ENCODE measurements at places on chromosomes 4 and X.

DNA sequence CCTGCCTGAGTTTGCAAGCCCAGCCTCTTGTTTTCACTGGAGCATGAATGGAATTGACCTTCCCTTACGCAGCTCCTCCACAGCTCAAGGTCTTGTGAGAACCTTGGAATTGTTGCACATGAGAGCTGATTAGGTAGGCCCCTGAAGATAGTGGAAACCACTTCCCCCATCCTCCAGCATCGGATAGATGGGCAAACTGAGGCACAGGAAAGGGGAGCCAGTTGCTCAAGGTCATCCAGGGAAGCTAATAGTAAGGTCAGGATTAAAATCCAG lies 27.2 kb downstream of the PJA1 start:
- DNase-seq = no peak

DNA sequence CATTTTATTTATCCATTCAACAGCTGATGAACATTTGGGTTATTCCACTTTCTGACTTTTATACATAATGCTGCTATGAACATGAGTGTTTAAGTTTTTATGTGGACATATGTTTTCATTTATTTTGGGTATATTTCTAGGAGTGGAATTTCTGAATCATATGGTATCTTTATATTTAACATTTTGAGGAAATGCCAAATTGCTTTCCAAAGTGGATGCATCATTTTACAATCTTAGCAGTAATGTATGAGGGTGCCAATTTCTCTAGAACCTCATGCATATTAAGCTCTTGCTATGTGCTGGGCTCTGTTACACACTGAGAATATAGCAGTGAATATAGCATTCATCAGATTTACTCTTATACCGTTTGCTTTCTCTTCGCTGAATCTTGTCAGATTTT lies 983.7 kb downstream of the STIM2 start:
- no peak for DNase-seq

DNA sequence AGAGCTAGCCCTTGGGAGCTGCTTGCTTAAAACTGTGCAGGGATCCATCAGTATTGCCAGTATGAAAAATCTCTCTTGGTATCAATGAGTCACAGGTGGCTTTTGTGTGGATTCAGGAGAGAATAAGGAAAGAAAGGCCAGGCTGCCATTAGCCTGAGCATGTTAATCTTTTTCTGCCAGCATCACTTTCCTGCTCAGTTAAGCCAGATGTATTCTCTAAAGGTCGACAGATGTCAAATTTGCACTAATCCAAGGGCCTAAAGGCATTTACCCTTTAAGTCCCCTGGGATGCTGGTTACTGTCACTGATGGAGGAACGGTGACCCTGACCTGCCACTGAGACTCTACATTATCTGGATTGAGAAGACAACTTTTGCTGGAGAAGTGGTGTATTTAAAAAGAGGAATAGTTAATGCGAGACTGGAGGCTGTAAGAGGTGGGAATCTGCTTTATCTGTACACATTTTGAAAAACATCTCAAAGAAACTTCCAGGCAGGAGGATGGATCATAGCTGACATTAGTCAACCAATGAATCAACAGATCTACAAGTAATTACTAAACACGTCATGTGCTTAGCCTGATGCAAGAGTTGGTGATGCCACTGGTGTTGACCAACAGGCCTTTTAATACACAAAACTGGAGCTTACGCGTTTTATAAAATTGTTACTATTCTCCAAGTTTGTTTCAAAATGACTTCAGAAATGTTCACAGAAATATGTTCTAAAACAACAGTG lies 241.4 kb upstream of the ANXA3 start:
- DNase-seq = no peak

DNA sequence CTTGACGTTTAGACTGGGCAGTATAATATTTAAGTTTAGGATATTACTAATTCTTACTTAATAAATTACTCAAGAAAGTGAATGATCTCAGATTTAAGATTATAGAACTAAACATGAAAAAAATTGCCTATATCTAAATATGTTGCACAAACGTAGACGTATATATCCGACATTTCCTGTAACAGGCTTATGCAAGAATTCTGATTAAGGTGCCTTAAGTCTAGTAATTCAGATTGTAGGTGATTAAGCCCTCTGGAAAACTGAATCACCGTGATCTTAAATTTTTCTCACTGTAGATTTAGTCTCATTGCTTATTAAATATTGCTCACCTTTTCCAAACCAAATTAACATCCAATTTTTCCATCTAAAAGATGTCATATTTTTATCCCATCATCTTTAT lies 24.0 kb downstream of the ATXN3L start:
- no peak for DNase-seq

GRCh38 chr4:55554453-55555030 lies 7.8 kb upstream of the CLOCK start:
- no peak for DNase-seq

DNA sequence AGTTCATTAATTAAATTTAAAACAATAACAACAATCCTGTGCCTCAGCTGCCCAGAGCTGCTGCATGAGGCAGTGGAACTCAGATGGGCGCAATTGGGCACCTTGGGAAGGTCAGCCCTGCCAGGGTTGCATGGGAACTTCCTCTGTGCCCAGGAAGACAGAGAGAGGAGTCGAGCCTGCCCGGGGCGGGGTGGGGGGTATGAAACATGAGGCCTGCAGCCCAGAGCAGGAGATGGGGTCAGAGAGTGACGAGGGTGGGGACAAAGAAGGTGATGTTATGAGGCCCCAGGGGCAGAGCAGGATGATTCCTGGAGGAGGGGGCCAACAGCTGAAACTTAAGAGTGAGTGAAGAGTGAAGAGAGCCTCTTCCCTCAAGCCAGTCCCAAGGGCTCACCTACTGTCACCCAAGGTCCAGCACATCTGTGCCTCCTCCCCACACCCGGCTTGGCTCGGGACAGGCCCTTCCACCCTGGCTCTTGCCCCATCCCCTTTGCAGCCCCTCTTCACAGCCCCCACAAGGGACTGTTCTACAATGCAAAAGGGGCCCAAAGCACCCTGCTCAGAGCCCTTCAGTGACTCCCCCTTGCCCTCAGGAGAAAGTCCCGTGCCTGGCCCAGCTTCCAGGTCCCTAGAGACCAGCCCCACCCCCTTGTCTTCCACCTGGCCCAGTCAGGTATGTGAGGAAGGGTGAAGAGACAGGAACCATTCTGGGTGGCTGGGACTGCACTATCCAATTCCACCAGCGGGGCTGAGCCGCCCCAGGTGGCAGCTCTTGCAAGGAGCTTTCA lies 31.4 kb downstream of the HMX1 start:
- DNase-seq = no peak

DNA sequence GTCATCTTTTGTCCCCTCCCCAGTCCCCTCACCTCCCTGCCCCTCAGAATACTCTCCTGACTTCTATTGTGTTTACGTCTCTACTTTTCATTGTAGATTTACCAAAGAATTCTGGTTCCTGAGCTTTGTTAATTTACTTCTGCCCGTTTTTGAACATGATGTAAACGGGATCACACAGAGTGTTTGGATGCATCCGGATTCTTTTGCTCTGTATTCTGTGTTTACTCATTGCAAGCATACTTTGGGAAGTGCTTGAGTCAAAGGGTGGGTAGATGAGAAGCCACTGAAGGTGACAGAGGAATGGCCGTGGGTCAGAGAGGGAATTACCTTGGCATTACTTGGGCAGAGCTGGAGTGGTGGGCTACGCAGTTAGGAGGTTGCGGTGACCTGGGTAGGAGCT lies 18.0 kb downstream of the CLCN4 start:
- DNase-seq = no peak

DNA sequence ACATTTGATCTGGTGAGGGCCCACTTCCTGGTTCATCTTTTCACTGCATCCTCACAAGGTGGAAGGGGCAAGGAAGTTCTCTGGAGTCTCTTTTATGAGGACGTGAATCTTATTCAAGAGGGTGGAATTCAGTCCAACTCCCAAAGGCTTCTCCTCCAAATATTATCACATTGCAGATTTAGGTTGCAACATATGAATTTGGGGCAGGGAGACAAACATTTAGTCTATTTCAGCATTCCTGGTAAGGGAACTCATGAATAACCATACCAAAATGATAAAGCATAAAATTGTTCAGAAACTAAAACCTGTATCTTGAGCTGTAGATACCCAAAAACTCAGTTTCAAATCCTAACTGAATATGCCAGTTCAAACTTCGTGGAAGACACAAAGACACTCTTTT lies 246.8 kb downstream of the QDPR start:
- no peak for DNase-seq

- no peak for DNase-seq
Measured at GRCh38 chr4:113653871-113654270, 107.7 kb downstream of the CAMK2D start.

DNA sequence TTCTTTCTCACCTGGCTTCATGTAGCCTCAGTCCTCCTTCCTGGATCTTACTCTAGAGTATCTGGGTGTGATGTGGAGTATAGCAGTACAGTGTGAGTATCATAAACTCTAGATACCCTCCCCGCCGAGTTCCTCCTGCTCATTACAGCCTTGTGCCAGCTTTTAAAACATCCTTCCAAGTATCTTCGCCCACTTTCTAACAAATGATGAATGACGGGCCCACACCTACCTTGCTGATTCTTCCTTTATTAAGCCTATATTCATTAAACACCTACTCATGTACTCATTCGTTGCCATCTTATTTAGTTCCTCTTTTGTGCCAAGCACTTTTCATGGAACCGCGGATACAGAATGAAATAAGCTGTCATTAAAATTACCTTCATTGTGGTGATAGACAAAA lies 1585.3 kb upstream of the TENM3 start:
- no peak for DNase-seq

GRCh38 chr4:124209211-124209610 lies 503.3 kb downstream of the ANKRD50 start:
- DNase-seq = no peak

- no peak for DNase-seq
Measured at GRCh38 chr4:22707390-22707789, 14.7 kb downstream of the GBA3 start.

DNA sequence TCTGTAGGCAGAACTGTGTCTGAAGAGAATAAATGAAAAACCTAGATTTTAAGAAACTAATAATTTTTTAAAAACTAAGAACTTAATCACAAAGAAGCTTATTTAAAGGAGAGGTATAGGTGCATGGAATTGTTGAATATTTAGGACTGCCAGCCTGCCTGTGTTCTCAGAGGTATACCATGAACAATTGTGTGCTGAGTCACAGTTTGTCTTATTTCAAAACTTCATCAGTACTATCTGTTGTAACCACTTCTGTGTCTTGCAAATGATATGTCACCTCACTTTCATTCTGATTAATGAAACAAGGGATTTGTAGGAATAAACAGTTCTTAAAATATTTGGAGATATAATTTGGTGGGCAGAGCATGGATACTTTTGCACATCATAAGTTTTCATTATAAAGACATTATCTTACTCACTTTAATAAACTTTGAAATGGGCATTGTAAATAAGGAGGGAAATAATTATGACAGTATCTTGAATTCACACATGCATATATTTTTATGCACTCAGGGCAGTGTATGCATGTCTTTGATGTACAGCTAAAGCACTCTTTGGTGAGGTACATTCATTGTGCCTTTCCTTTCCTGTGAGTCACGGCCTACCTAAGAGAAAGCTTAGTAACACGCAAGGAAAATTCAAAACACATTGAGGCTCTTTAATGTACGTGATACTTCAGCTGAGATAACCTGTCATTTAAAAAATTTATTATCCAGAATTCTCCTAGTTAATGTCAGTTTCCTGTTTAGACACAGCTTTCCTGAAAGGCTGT lies 31.7 kb downstream of the STOX2 start:
- DNase-seq = no peak

- DNase-seq = no peak
Measured at GRCh38 chr4:121228848-121229247, 64.7 kb upstream of the TNIP3 start.

DNA sequence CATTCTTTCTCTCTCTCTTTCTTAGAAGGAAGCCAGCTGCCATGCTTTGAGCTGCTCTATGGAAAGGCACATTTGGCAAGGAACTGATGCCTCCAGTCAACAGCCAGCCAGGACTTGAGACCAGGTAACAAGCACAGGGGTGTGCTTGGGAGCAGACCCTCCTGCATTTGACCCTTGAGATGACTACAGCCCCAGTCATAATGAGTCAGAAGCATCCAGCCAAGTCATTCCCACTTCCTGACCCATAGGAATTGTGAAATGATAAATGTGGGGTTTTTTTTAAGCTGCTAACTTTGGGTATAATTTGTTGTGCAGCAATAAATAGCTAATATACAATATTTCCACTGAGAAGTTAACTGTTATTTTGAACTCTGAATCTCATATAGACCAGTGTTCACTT lies 446.9 kb downstream of the GRXCR1 start:
- no peak for DNase-seq

GRCh38 chrX:132751063-132751690 lies 207.3 kb downstream of the HS6ST2 start:
- DNase-seq = no peak

DNA sequence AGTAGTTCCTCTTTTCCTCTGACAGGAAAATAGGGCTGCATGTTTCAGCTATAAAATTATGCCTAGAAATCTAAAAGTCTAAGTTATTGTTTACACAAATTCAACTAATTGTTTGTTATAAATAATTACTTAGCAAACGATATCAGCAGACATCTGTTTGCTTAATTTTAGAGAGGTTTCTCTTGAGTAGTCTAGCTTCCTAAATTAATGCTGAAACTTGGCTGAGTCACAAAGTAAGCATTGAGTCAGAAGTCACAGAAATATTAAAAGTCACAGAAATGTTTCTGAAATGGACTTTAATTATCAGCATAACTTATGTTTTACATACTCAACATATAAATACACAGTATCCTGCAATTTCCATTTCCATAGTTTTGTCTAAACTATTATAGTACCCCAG lies 1044.0 kb downstream of the CCSER1 start:
- DNase-seq = no peak

DNA sequence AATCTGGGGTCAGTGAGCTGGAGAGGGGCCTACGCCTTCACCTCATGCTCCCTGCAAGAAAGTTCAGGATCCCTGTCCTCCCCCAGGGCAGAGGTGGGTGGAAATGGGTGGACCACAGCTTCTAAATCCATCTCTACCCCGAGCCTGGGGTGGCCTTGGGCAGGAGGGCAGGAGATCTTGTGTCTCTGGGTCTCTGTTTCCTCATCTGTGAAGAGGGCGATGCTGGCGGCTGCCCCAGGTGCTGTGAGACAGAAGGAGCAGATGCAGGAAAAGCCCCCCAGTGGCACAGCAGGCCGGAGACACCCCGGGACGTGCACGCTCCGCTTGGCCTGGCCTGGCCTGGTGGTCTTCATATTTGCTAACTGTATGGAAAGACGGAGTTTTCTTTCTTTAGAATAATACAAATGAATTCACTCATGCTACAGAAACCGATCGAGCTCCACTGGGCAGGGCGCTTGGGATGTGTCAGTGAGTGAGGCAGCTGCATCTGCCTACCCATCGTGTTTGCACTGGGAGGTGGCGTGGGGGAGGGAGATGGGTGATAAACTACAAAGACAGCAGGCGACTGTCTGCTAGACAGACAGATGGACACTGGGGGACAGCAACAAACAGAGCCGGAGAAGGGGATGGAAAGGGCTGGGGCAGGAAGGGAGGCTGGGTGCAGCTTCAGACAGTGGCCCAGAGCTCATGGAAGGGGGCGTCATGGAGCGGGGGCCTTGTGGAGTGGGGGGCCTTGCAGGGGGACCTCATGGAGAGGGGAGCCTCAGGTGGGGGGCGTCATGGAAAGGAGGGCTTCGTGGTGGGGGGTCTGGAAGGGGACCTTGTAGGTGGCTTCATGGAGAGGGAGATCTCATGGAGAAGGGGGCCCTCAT lies 136.2 kb downstream of the CPZ start:
- DNase-seq = no peak

GRCh38 chr4:17957688-17958087 lies 63.9 kb downstream of the LCORL start:
- no peak for DNase-seq
